Left renal pelvis (tissue), 4 donors: ENCODE measurements at places on chromosomes 2 and 18.

GRCh38 chr2:161708350-161708975, 84.2 kb downstream of the SLC4A10 start:
- DNase-seq = no peak

- no peak for DNase-seq
Observed at GRCh38 chr2:102241616-102242305, 54.9 kb downstream of the IL1RL2 start.

DNA sequence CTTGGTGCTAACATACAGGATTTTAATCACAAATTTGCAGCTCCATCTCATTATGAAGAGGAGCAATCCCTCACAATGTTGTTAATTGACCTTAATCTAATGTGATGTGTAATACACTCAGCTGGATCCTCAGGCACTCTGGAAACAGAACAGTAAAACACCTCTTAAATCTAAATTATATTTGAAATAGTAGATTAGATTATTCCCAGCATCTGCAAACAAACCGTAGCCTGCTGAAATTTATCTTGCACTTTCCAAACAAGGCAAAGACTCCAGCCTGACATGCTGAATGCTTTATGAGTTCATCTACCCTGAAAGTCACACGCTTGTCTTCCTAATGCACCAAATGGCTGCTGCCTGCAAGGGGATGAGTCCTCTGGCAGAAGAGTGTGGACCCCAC, 402.3 kb upstream of the GYPC start:
- no peak for DNase-seq

DNA sequence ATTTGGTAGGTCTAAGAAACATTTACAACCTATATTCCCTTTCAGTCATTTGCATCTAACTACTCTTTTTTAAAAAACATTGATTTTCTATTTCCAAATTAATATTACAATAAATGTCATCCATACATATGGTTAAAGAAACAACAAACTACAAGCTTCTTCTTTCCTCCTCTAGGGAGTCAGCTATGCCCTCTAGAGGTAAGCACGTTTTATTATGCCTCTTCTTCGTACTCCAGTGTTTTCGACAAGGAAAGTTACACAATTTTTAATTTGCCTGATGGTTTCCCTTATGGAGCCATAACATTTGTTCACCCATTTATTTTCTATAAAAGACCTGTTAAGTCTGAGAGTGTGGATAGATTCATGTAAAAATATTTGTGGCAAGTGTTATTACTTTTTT, 183.4 kb upstream of the CDH7 start:
- DNase-seq = no peak

- no peak for DNase-seq
Observed at GRCh38 chr18:390741-391478, 109.6 kb downstream of the COLEC12 start.

- no peak for DNase-seq
Observed at GRCh38 chr2:237895544-237896506, 36.4 kb downstream of the RAMP1 start.

GRCh38 chr2:240398661-240399267, 36.7 kb upstream of the GPC1 start:
- no peak for DNase-seq

DNA sequence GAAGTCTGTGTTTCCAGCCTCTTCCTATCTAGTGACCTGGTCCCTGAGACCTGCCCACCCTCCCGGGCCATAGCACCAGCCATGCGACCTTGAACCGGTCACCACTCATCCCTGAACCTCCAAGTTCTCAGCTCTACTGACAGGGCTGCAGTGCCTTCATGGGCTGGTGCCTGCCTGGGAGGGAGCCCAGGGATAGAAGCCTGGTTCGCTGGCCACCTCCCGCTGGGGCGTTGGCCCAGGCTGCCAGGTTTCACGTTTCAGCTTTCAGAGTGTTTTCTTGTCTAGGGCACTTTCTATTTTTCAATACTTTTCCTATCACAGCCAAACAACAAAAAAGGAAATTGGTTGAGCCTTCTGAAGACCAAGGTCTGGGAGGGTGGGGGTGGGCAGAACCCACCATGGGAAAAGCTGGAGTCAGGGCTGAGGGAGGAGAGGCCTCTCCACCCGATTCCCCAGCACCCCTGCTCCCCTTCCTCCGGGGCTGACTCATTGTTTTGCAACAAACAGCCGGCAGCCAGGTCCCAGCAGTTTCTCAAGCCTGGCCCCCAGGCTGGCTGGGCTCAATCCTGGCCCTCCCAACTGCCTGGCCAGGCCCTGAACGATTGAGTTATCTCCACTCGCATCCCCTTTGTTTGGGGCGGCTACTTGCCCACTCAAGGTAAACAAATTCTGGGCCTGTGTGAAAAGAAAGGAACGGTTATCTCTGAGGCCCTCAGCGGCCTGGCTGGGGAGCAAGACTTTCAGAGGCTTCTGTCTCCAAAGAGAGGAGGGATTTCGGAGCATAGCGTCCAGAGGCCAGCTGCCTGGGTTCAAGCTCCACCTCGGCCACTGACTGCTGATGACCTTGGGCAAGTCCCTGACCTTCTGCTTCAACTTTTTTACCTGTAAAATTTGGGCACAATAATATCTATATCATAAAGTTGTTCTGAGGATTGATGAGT, 47.5 kb downstream of the ZFP36L2 start:
- no peak for DNase-seq

GRCh38 chr2:45171136-45171501, 161.9 kb upstream of the SIX2 start:
- no peak for DNase-seq

- DNase-seq = no peak
Observed at GRCh38 chr2:205640716-205641115, 41.6 kb upstream of the NRP2 start.

GRCh38 chr18:28511413-28511821, 334.5 kb upstream of the CDH2 start:
- DNase-seq = no peak

- no peak for DNase-seq
Observed at GRCh38 chr2:215577356-215577755, 141.5 kb upstream of the FN1 start.

GRCh38 chr2:171999161-171999560, 592 bp upstream of the METAP1D start:
- no peak for DNase-seq

GRCh38 chr2:46469116-46469515, 10.2 kb upstream of the TMEM247 start:
- no peak for DNase-seq

- no peak for DNase-seq
Observed at GRCh38 chr2:167595839-167596471, 651.4 kb downstream of the STK39 start.

GRCh38 chr18:154151-154550, 4.2 kb upstream of the USP14 start:
- DNase-seq = no peak

DNA sequence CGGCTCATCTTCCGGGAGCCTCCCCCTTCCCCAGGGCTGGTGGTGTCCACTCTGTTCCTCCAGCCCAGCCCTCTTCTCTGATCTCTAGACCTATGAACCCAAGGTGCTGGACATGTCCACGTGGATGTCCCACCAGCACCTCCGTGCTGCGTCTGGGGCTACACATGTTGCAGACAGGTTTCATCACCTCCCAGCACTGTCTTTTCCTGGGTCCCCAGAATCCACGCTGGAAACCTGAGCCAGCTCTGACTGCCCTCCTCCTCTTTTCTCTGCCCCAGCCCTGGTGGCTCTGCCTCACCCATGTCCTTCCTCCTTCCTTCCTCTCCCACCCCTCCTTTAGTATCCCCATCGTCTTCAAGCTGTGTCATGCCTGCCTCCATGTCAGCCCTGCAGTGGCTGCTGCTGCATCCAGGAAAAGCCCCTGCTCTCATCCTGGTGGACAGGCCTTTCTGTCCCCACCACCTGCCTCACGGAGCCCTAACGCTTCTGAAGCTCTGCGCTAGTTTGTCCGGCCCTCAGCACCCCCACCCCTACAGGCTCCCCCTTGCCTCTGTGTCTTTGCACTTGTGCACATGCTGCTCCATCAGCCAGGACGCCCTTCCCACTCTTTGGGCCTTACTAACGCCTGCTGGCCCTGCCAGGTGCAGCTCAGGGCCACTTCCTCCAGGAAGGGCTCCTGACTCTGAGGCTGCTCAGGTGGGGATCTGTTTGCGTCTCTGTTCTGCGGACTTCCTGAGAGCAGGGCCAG, 105.9 kb downstream of the DYSF start:
- no peak for DNase-seq

DNA sequence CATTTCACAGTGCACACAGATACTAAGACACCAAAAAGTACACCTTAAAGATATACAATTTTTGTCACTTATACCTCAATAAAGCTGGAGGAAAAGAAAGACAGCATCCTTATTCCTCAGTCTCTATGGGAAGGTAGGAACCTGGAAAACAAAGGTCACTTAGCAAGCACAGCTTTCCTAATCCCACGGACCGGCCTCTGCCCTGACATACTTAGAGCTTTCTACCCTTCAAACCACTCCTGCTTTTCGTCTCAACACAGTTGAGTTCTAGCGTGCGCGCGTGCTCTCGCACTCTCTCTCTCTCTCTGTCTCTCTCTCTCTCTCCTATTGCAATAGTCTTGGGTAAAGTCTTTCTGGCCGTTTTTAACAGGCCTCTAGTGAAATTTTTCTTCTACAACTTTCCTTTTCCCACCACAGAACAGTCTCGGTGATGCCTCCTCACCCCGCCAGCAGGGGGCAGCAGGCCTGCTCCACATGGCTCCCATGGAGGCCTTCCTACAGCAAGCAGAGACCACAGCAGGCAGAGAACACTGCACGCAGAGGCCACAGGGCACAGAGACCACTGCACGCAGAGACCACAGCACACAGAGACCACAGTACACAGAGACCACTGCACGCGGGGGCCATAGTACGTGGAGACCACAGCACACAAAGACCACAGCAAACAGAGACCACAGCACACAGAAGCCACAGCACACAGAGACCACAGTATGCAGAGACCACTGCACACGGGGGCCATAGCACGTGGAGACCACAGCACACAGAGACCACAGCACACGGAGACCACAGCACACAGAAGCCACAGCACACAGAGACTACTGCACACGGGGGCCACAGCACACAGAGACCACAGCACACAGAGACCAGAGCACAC, 106.9 kb downstream of the FBXO15 start:
- no peak for DNase-seq

- no peak for DNase-seq
Observed at GRCh38 chr18:26119246-26119645, 14.4 kb upstream of the PSMA8 start.

DNA sequence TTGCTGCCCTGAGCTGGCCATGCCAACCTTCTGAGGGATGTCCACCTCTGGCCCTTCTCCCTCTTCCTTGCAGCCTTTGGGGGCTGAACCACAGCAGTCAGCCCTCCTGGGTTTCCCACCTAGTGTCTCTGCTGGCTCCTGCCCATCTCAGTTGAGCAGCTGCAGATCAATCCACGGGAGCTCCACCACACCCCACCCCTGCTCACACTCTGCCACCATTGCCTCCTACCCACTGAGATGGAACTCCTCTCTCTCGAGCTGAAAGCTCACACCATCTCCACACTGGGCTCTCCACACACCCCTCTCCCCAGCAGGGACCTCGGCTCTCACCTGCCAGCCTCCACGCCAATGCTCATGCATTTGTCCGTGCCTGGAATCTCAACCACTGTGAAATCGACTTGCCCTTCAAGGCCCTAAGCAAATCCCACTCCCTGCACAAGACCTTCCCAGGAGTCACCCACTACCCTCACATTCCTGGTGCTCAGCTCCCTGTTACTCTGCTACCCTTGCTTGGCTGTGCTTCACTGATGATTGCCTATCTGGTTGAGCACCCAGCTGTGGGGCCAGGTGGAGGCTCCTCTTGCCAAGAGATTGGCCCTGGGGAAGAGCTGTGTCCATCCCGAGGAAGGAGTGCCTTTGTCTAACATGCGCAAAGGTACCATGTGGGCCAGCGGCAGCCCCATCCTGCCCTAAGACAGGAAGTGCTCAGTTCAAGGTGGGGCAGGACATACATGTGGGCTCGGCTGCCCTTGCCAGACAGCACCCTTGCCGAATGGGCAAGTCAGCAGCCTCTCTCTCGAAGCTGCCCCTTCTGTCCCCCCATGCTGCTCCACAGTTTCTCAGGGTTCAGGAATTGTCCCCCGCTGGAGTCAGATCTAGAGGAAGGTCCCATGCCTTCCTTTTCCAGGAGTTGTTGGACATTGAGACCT, 208.7 kb downstream of the CYP26B1 start:
- no peak for DNase-seq

DNA sequence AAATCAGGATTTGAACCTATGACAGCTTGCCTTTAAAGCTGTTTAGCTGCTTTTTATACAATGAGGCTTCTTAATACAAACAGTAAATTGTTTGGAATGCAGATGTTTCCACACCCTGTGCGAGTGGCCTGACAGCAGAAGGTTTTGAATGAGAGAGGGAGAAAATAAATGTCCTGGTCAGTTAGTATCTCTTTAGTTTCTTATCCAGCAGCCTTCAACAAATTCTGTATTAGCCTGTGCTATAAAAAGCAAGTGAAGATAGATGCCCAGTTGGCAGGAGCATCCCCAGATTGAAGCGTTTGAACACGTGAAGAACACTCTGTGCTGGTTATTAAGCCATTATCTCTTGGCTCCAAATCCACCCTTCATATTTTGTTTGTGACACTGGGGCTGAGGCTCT, 70.6 kb downstream of the CERS6 start:
- no peak for DNase-seq

DNA sequence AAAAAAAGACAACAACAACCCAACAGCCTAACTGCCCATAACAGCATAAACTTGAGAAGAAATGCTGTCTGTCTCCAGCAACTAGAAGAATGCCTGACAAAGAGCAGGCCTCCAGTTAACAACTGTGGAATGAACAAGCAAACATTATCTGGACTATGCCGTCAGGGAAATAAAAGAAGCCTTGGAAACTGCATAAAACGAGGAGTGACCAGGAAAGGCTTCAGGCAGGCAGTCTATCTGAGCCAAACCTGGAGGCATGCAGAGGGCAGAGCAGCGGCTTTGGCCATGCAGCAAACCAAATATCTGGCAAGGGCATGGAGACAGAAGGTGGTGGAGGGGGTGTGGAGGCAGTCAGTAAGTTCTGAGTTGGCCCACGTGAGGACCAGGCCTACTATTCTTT, 11.1 kb downstream of the HES6 start:
- no peak for DNase-seq

GRCh38 chr2:106995556-106995955, 109.6 kb upstream of the ST6GAL2 start:
- peak; percentile 10 for DNase-seq

DNA sequence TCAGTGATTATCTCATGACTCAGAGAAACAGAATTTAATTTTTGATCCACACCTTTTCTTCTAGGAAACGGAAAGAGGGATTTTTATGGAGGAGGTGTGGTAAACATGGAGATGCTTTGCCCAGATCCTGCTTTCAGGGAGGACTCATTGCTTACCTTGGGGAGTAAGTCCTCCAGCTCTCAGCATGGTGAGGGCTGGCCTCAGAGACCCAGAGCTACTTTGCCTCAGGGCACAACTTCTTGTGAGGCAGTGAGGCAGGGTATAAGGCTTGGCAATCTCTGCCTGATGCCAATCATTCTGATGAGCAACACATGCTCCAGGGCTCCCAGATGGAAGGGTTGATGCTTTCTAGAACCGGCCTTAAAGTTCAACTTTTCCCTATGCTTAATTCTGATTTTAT, 189.9 kb upstream of the DCC start:
- DNase-seq = no peak
